ENCODE measurements at places on chromosomes 12 and 14. TPM values are rescaled to one million over a fixed set of nuclear protein-coding genes. Genes with fewer than 3 reads are reported as not detected.

The PLCZ1 gene
- not detected for total RNA-seq

DNA sequence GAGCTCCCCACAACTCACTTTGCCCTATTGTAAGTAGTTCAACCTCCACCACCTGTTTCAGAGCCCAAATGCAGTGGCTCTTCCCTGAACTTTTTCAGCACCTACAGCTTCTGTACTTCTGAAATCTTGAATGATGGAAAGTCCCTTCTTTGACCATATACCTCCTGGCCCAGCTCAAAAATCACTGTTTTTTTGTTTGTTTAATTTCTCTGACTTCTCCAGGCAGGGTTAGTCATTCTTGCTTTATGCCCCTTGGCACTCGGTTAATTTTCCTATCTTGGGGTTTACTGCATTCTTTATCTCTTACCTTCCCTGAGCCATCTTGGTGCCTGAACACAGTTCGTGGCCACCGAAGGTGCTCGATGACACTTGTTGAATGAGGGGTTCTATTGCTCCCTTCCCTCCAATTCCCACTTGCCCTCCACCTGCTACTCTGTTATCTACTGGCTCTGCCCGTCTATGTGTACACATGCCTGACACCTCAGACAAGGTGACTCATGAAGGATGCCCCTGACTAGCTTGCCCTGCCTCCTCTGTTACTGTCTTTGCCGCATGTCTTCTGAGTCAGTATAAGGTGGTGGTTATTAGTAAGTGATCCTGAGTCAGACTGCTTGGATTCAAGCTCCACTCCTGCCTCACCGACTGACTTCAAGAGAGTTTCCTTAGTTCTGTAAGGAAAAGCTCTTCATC is 4.4 kb downstream of the AMHR2 start:
- no peak for DNase-seq

GRCh38 chr12:115521771-115522409 is 755.6 kb downstream of the MED13L start:
- DNase-seq = no peak

- no peak for DNase-seq
Measured at GRCh38 chr12:51216642-51217041, 1.2 kb downstream of the POU6F1 start.

The CLECL1 gene
- total RNA-seq = 16.8 TPM

The ANKRD9 gene
- total RNA-seq = 17.0 TPM

DNA sequence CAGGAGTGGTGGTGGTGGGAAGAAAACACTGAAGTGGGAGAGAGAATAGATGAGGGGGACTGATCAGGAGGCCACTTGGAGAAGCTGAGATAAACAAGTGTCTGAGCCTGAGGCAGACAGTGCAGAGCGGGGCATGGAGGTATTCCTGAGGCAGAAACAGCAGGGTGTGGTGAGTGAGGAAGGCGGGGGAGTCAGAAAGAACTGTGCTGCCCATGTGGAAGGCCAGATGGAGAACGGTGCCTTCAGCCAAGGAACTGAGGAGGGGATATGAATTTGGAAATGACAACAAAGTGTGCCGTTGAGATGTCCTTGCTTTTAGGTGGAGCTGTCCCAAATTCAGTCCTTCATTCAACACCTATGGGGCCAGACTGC is 13.7 kb downstream of the APPL2 start:
- no peak for DNase-seq

DNA sequence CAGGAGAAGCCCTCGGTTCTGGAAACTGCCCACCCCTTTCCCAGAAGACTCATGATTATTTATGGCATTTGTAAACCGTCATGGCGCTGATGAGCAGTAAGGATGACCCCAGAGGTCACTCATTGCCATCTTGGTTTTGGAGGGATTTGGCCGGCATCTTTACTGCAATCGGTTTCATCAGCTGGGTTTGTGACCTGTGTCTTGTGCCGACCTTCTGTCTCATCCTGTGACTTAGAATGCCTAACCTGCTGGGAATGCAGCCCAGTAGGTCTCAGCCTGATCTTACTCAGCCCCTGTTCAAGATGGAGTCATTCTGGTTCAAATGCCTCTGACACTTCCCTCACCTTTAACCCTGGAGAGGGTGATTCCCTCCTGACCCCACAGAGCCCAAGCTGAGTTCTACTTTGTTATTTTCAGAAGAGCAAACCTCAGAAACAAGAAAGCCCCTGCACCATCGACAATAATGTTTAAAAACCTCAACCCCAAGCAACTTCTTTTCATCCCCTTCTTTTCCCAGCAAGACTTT is 105.5 kb upstream of the SFSWAP start:
- DNase-seq = no peak

GRCh38 chr12:24087294-24087693 is 137.8 kb upstream of the SOX5 start:
- DNase-seq = no peak

- no peak for DNase-seq
Measured at GRCh38 chr14:77979666-77980351, 179.9 kb downstream of the ADCK1 start.

GRCh38 chr14:87628780-87629179 is 364.2 kb downstream of the GALC start:
- DNase-seq = no peak

- DNase-seq = no peak
Measured at GRCh38 chr14:77554816-77555599, 56.4 kb upstream of the ISM2 start.

The DEPDC4 gene
- 1.8 TPM for total RNA-seq

The PTCSC3 gene
- not detected for total RNA-seq

The SOAT2 gene
- total RNA-seq = not detected
